Spinal cord (tissue), 10 donors: ENCODE measurements at places on chromosomes 4 and X. TPM values are rescaled to one million over a fixed set of nuclear protein-coding genes. Genes with fewer than 3 reads are reported as not detected.

DNA sequence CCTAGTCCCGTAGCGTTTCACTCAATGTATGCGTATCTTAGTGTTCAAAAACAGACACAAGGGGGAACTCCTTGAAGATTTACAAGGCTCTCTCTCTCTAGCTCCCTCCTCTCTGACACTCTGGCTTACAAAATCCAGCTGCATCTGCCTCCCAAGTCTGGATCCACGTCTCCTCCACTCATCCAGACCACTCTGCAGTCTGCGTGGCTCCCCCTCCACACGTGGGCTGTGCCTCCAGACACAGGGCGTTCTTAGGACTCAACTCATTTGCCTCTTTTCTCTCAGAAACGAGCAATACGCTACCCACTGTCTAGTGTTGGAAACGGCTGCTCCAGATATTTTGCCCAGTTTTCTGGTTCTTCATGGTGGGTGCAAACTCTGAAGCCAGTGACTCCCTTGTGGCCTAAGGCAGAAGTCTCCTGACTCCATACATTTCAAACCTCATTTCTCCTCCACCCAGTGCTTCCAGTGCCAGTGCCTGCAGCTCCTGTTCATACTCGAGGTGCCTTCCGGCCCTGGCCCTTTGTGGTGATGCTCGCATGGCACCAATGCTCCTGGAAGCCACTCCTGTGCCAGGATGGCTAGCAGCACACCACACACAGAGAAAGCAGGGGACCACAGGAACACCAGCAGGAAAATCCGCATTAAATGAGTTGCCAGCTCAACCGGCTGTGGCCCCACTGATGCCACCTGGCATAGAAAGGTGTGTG is 24.1 kb downstream of the NAT8L start:
- H3K36me3 ChIP-seq: peaks cover 11% of the 10 kb centered on the region
- peaks cover 3% of the 10 kb centered on the region for H3K4me1 ChIP-seq
- no peak for DNase-seq
- H3K4me3 ChIP-seq: no peak overlapping the region

GRCh38 chr4:13525606-13526281 is 18.6 kb downstream of the NKX3-2 start:
- no peak for DNase-seq

- H3K27ac ChIP-seq: no peak overlapping the region
- no peaks in the 10 kb centered on the region for H3K36me3 ChIP-seq
- H3K4me3 ChIP-seq: no peak overlapping the region
- no peak for DNase-seq
These were observed 83.8 kb upstream of the ZIC3 start for GRCh38 chrX:137482136-137482535.

GRCh38 chr4:188341428-188341827 is 202.2 kb downstream of the TRIML1 start:
- no peak overlapping the region for H3K27ac ChIP-seq
- H3K36me3 ChIP-seq: no peaks in the 10 kb centered on the region
- H3K4me3 ChIP-seq: no peak overlapping the region
- H3K27me3 ChIP-seq: no peaks in the 10 kb centered on the region
- H3K4me1 ChIP-seq: no peaks in the 10 kb centered on the region
- DNase-seq: no peak

Gene PFKFB1
- 1.1 TPM for polyA plus RNA-seq

GRCh38 chrX:82813671-82814078 is 694.4 kb upstream of the POU3F4 start:
- H3K4me1 ChIP-seq: no peaks in the 10 kb centered on the region
- no peak overlapping the region for H3K27ac ChIP-seq
- no peak for DNase-seq

Gene MAGEA8
- 0.36 TPM for polyA plus RNA-seq

- no peak overlapping the region for H3K27ac ChIP-seq
- no peaks in the 10 kb centered on the region for H3K27me3 ChIP-seq
- H3K4me3 ChIP-seq: no peak overlapping the region
- no peaks in the 10 kb centered on the region for H3K4me1 ChIP-seq
These were observed 54.7 kb upstream of the PRDM8 start for GRCh38 chr4:80142394-80143306.

Gene PABPC1L2A
- polyA plus RNA-seq: 12.6 TPM

DNA sequence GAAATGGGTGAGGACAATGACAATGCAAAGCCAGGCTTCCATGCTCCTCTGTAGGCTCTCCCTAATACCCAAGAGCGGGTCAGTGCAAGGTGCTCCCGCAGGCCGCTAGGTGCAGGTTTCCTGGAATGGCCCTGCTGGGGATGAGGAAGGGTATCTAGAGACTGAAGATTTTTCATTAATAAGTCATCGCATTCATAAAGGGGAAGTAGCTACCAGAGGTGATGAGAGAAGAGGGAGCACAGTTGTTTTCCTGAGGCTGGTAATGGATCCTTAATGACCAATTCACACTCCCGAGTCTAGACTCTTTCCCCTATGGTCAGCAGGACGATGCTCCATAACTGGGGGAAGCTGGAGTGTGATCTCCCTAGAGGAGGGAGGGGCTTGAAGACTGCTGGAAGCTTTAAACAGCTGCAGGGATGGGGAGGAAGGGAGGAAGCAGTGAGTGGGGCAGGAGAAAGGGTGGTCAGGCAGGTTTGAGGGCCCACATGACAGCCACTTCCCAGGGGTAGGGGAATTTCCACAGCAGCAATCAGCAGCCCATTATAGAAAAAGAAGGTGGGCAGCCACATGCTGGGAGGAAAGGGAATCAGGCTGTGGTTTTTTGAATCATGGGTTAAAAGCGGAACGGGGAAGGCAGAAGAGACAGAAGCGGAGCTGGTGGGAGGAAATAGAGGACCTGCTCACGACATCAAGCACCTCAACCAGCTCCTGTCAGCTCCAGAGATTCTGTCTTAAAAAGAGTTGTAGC is 10.2 kb upstream of the ATP6AP2 start:
- H3K27ac ChIP-seq: no peak overlapping the region
- H3K36me3 ChIP-seq: no peaks in the 10 kb centered on the region
- peaks cover 16% of the 10 kb centered on the region for H3K27me3 ChIP-seq
- no peak overlapping the region for H3K4me3 ChIP-seq
- DNase-seq: no peak
